ENCODE measurements at places on chromosomes 16 and 17. TPM values are rescaled to one million over a fixed set of nuclear protein-coding genes. Genes with fewer than 3 reads are reported as not detected.

DNA sequence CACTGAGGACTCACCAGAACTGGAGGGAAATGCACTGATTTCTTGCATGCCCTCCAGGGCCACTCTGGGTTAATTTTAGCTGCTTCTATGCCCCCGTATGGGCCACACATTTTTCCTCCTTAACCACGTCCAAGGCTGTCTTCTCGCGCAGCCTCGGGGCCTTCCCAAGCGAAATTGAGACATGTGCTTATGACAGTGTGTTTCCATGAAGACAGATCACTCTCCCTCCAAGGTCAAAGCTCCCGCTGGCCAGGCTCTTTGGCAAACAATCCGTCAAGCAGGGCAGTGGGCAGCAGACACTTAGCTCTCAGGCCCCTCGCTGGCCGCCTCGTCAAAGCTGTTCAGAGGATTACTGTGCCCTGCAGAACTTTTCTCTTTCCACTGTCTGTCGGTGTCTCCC is 243.0 kb upstream of the N4BP1 start:
- H3K4me1 ChIP-seq, result no peaks in the 10 kb centered on the region
- H3K27me3 ChIP-seq, result peaks cover 22% of the 10 kb centered on the region
- no peak overlapping the region for H3K4me3 ChIP-seq
- DNase-seq, result no peak
- H3K27ac ChIP-seq, result no peak overlapping the region
- H3K36me3 ChIP-seq, result no peaks in the 10 kb centered on the region

GRCh38 chr17:60256174-60256573 is 106.4 kb downstream of the CA4 start:
- peaks cover 8% of the 10 kb centered on the region for H3K36me3 ChIP-seq
- H3K27me3 ChIP-seq, result no peaks in the 10 kb centered on the region
- no peak for DNase-seq
- no peak overlapping the region for H3K27ac ChIP-seq

Gene TNFRSF17
- total RNA-seq, result not detected

DNA sequence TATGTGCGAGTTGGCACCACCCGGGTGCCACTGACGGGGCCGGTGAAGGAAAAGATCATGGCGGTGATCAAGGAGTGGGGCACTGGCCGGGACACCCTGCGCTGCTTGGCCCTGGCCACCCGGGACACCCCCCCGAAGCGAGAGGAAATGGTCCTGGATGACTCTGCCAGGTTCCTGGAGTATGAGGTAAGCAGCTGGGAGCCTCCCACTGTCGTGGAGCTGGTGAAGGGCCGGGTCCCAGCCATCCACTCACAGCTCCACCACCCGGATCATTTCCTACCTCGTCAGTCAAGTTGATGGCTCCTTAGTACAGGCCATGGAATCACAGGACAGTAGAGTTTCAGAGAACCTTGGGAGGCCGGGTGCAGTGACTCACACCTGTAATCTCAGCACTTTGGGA is 20.0 kb downstream of the ATP2A1 start:
- no peak for DNase-seq
- H3K27ac ChIP-seq, result no peak overlapping the region
- H3K27me3 ChIP-seq, result no peaks in the 10 kb centered on the region
- H3K4me1 ChIP-seq, result no peaks in the 10 kb centered on the region

DNA sequence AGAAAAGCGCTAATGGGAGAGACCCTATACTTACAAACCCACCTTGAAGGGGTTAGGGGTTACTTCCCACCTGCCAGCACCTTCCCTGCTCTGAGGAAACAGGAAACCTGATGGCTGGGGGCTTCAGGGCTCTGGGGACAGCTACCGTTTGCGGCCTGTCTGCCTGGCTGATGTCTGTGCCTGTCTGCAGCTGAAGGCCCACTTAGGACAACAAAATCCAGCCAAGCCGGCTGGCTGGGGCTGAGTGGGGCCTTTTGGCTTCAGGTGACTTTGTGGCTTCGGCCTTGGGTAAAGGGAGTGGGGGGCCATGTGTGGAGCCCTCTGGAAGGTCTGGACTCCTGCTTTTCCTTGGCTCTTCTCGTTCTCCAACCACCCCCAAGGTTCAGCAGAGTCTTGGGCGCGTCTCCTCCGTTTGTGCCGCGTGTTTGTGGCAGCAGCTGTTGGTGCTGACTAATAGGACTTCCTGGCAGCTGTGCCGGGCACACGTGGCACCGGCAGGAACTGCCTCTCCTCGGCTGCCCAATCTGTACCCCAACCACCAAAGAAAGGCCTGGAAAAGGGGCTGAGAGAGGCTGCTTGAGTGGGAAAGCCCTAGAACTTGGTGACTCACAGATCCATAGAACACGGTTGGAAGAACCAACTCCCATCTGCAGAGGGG is 186.7 kb downstream of the MSI2 start:
- H3K27ac ChIP-seq, result peak overlapping the region; percentile 14
- no peaks in the 10 kb centered on the region for H3K36me3 ChIP-seq
- peaks cover 42% of the 10 kb centered on the region for H3K4me1 ChIP-seq

- no peak overlapping the region for H3K4me3 ChIP-seq
- H3K4me1 ChIP-seq, result peaks cover 7% of the 10 kb centered on the region
These were observed 164.0 kb downstream of the RGS9 start for GRCh38 chr17:65301184-65301583.

- H3K27me3 ChIP-seq, result peaks cover 28% of the 10 kb centered on the region
- no peaks in the 10 kb centered on the region for H3K36me3 ChIP-seq
- no peaks in the 10 kb centered on the region for H3K4me1 ChIP-seq
- no peak overlapping the region for H3K4me3 ChIP-seq
These were observed 82.9 kb upstream of the DYNLRB2 start for GRCh38 chr16:80457871-80458270.

- no peaks in the 10 kb centered on the region for H3K4me1 ChIP-seq
- no peaks in the 10 kb centered on the region for H3K36me3 ChIP-seq
- no peak overlapping the region for H3K4me3 ChIP-seq
- H3K27me3 ChIP-seq, result no peaks in the 10 kb centered on the region
- H3K27ac ChIP-seq, result no peak overlapping the region
- DNase-seq, result no peak
These were observed 82.0 kb downstream of the ANKRD11 start for GRCh38 chr16:89408315-89408714.

GRCh38 chr16:53664724-53665345 is 38.8 kb downstream of the RPGRIP1L start:
- no peaks in the 10 kb centered on the region for H3K4me1 ChIP-seq
- H3K27ac ChIP-seq, result no peak overlapping the region
- no peak overlapping the region for H3K4me3 ChIP-seq
- no peaks in the 10 kb centered on the region for H3K27me3 ChIP-seq

GRCh38 chr17:56601591-56601990 is 8.1 kb downstream of the NOG start:
- no peak for DNase-seq
- peaks cover 16% of the 10 kb centered on the region for H3K4me1 ChIP-seq
- no peak overlapping the region for H3K4me3 ChIP-seq
- H3K36me3 ChIP-seq, result no peaks in the 10 kb centered on the region
- no peaks in the 10 kb centered on the region for H3K27me3 ChIP-seq

Gene MEIOC
- total RNA-seq, result not detected
